ENCODE measurements at places on chromosomes 6 and 20.

DNA sequence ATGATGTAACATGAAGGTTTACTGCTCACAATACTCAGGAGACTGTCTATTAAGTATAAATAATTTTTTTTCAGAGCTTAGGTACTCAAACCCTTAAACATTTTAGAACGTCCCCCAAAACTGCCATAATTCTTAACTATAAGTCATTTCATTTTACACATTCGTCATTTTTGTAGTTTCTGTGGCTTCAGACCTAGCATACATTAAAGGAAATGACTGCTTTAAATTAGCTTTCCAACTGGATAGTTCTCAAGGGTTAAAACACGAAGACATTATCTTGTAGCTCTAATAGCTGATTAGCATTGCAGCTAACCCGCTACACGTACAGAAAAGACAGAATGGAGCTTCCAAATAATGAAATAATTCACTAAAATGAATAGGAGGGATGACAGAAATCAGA lies 24.9 kb upstream of the PLN start:
- no peak for DNase-seq

DNA sequence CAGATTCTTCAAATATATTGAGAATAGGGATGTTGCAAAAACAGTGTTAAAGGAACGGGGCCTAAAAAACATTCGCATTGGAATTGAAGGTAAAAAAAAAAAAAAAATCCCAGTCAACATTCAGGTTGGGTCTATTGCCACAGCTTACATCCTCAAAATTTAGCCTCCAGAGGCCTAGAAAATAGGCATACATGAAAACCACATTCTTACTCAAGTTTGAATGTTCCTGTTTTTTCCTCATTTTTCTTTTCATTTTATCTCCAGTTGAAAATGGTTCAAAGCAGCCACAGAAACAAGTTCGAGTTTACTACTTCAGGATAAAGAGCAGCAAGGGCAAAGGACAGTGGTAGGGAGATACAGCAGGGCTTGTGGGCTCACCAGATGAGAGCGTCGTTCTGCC lies 41.9 kb downstream of the KCTD20 start:
- DNase-seq = no peak

GRCh38 chr6:151564654-151565053 lies 70.8 kb downstream of the CCDC170 start:
- no peak for DNase-seq

DNA sequence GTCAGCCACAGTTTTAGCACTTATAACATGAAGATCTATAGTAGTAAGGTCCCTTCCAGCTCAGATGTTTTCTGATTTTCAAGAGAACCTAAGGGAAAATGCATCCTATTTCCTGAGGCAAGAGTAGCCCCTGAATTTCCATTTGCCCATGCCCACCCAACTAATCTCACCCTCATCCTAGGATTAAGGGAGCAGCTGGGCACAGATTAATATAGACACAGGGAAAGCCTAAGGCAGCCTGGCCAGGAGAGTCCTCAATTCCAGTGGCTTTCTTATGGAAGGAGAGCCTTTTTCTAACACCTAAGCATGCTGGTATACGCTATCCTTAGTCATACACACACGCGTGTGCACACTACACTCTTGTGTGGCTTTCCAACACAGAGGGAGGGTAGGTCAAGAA lies 1.5 kb downstream of the APOBEC2 start:
- no peak for DNase-seq

- no peak for DNase-seq
These were observed 5.3 kb downstream of the WFDC5 start for GRCh38 chr20:45109634-45110033.

- no peak for DNase-seq
These were observed 52.9 kb downstream of the ABRACL start for GRCh38 chr6:139081471-139081870.

DNA sequence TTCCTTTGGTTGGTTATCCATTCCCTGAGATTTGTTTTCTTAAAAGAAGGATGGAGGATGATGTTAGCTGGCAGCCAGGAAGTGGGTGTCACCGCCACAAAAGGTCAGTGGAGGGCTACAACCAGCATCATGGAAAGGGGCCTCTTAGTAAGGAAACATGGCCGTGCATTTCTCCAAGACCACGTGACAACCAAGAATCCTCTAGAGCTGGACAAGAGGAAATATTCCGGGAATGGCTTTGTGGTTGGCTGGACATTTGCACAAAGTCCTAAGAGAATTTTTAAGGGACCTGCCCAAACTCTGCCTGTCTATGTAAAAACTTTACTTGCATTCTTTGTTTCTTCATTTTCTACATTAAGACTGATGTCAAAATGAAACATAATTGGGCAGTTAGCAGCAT lies 399.9 kb upstream of the MARCKS start:
- no peak for DNase-seq

DNA sequence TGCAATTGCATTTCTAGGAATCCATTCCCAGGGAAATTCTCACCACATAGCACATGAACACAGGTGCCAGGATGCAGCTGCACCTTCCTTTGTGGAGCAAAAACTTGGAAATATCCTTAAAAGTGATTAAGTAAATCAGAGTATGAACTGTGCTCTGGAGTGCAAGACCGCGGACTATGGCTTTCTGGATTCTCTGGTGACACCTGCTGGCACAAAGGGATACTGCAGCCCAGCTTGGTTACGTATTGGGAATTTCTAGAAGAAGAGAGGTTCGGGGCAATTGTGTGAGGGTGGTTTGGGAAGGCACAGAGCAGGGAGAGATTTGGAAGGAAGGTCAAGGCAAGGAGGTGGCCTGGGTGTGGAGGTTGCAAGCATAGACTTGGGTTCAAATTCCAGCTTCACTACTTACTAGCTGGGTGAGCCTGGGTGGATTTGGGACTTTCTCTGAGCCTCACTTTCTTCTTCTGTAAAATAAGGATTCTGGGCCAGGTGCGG lies 15.9 kb upstream of the PEDS1 start:
- no peak for DNase-seq

- DNase-seq = no peak
These were observed 100.1 kb downstream of the HFE start for GRCh38 chr6:26187292-26187691.

GRCh38 chr20:15091421-15092037 lies 754.1 kb upstream of the FLRT3 start:
- no peak for DNase-seq

GRCh38 chr6:104625536-104625935 lies 234.2 kb downstream of the HACE1 start:
- no peak for DNase-seq

GRCh38 chr6:154474648-154475428 lies 35.6 kb downstream of the CNKSR3 start:
- no peak for DNase-seq

DNA sequence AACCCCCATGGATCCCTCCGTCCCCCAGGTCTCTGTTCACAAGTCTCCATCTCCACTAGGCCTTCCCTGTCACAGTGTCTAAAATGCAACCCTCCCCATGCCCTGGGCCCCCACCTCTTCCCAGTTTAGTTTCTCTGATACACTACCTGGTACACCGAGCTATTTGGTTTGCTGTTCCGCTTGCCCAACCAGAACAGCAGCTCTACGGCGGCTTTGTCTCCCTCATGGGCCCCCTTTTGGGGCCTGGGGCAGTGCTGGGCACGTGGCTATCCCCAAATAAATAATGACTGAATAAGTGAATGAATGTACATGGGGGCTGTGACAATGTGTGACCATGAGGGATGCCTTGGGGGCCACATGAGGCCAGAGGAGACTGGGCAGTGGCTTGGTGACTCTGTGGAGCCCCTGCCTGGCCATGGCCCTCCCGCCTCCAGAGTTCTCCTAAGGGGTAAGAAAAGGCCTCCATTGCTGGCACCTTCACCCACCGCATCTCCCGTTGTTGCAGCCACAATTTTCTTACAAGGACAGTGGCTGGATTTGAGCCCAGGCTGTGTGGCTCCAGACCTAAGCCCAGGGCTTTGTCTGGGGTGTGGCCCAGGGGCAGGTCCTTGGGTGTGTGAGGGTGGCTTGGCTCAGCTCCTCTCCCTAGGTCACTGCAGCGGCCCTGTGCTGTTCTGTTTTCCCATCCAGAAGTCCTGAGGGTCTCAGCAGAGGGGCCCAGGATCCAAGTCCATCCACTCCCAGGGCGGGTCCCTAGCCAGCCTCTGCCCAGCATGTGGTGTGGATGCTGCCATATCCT lies 408.5 kb upstream of the SULF2 start:
- DNase-seq = no peak

DNA sequence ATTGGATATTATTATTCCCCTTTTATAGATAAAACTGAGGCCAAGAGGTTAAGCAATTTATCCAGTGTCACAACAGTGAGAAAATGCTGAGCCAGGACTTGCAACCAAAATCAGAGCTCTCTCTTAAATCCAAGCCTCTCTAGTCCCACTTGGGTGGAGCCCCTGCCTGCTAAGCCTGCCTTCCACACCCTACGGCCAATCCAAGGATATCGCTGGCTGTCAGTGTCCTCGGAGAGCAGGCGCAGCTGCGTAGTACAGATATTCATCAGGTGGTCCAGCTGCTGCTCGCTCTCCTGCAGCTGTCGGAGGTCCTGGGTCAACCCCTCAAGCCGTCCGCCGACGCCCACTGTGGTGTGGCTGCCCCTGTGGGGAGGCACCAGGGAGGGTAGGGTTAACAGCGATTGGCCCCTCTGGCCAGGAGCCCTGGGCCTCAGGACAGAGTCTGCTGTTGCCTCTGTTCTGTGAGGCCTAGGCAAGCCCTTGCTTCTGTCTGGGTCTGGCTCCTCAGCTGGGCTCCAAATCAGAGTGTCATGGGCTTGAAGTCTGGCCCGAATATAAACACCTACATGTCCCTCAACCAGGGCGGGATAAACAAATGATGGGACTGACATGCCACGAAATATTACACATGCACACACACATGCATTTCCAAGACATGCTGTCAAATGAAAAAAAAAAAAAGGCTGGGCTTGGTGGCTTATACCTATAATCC lies 3.9 kb upstream of the NECAB3 start:
- DNase-seq = no peak

- no peak for DNase-seq
These were observed 42.0 kb downstream of the RNF217 start for GRCh38 chr6:125004198-125004597.

DNA sequence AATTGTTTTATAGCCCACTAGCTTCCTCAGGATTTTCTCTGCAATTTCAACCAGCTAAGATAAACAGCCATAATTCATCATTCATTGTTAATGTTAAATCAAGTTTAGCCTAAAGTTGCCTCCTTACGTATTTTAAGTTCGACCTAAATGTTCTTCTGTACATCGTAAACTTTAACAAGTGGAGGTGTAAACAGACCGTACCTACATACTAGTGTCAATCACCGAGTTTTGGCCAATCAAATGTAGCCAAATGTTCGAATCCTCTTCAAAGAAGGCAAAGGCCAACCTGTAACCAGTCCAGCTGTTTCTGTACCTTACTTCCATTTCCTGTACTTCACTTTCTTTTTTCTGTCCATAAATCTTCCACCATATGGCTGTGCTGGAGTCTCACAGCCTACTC lies 13.5 kb downstream of the MBOAT1 start:
- no peak for DNase-seq

- no peak for DNase-seq
These were observed 339.9 kb upstream of the ARID1B start for GRCh38 chr6:156437121-156437879.

DNA sequence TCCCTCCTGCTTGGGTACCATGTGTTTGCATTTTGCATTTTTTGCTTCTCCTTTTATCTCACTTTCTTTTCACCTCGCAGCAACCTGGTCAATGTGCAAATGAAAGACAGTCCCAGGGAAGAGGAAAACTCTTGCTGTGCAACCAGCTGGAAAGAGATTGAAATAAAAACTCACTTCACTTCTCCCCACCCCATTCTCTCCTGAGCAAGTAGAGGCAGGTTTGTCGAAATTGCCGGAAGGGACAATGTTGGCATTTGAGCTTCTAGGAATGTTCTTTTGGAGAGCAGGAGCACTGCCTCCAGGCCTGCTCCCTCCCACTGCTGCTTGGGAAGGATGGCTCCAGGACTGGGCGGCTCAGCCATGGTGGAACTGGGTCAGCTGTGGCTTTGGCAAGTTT lies 30.6 kb downstream of the KCNG1 start:
- no peak for DNase-seq

DNA sequence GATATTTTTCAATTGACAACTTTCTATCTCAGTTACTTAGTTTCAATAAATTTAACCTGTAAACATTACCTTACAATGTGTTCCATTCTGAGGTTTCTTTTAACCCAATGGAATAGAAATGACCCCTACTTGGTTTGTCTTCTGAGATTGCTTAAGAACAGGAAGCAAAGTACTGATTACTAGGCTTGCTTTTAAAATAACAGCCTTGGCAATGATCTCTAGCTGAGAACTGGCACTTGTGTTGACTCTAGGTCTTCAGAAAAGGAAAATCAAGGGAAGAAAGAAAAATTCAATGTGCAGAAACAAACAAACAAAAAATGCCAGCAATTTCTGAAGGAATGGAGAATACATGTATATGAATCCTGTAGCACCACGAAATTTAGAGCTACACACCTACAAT lies 66.1 kb downstream of the SYNE1 start:
- DNase-seq = no peak

GRCh38 chr6:164005004-164005711 lies 590.6 kb downstream of the QKI start:
- no peak for DNase-seq

GRCh38 chr6:2733736-2734480 lies 16.8 kb downstream of the MYLK4 start:
- no peak for DNase-seq

DNA sequence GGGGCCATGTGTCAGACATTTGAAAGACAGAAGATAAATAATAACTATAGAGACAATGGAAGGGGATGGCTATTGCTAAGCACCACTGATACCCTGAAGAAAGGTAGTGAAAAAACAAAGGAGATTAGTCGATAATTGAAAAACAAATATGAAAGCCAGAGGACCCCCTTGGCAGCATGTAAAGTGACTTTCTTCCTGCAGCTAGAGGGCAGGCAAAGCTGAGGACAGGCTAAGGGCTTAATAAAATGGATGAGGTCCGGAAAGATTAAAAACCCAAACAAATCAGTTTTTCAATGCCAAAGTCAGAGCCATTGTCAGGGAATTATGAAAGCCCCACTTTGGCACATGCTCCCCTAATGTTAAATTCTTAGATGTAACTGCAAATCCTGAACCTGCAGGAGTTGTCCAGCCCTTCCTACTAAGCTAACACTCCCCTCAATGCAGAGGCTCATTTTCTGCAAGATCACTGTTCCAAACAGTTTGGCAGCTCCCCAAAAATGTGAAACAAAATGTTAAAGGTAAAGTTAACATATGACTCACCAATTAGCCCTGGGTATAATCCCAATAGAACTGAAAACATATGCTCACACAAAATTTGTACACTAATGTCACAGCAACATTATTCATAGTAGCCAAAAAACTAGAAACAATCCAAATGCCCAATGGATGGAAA lies 1177.9 kb downstream of the GRIK2 start:
- no peak for DNase-seq

DNA sequence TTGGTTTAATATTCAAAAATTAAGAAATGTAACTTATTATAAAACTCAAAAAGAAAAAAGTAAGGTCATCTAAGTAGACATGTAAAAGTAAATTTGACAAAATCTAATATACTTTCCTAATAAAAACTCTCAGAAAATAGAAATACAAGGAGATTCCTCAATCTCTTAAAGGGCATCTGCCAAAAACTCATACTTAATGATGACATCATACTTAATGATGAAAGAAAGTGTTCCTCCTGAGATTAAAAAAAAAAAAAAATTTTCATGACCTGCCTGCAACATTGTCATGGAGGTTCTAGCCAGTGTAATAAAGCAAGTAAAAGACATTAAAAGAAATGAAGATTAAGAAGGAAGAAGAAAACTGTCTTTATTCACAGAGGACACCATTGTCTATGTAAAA lies 325.7 kb upstream of the BTBD3 start:
- DNase-seq = no peak

Data from GM19239 (cell line).